Stimulated activated CD4-positive, alpha-beta T cell treated with anti-CD3 and anti-CD28 coated beads, Interleukin-2, amount 100 ng/mL, for 4 hours (primary cell): ENCODE measurements at places on chromosomes 11 and 22.

- no peak for DNase-seq
Observed at GRCh38 chr11:78027759-78028158, 4.7 kb upstream of the KCTD14 start.

DNA sequence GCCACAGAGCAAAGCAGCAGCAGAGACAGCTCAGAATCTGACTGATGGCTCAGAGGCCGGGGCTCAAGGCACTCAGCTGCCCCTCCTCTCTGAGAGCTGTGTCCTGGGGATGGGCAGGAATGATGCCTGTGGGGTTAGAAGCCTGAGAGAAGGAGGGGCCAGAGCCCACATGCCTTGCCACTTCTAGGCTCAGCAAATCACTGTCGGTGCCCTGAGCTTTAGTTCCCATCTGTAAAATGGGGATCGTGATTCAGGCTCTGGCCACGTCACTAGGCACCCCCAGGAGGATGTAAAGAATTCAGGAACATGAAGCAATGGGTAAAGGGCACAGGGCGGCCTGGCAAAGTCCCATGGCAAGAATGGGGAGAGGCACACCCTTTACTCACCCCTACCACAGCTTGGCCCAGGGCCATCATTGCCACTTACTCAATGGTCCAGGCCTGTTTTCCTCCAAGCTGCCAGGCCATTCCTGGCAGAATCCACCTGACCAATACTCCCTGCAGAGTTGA, 3.4 kb upstream of the CDC42EP2 start:
- no peak for DNase-seq

DNA sequence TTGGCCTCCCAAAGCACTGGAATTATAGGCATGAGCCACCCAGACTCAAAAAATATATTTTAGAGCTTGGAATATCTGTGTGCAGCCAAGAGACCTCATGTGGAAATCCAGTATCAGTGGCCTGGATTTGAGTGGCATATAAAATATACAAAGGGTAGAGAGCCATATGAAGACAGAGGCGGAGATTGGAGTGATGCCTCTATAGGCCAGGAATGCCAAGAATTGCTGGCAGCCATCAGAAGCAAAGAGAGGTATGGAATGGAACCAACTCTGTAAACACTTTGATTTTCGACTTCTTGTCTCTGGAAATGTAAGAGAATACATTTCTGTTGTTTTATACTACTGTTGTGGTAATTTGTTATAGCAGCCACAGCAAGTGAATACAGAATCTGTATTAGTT, 123.0 kb downstream of the PLEKHA7 start:
- no peak for DNase-seq

GRCh38 chr22:30943368-30943767, 25.2 kb downstream of the MORC2 start:
- peak; percentile 22 for DNase-seq

GRCh38 chr22:45413368-45414211, at the start of the genes RIBC2 and SMC1B:
Gene RIBC2, plus strand, starts transcription at chr22:45413693. Its CDS starts 194 bp downstream, at chr22:45413887.
Gene SMC1B, minus strand, starts transcription at chr22:45413599. Its CDS starts 32 bp downstream, at chr22:45413567.
- DNase-seq = peak; percentile 77

DNA sequence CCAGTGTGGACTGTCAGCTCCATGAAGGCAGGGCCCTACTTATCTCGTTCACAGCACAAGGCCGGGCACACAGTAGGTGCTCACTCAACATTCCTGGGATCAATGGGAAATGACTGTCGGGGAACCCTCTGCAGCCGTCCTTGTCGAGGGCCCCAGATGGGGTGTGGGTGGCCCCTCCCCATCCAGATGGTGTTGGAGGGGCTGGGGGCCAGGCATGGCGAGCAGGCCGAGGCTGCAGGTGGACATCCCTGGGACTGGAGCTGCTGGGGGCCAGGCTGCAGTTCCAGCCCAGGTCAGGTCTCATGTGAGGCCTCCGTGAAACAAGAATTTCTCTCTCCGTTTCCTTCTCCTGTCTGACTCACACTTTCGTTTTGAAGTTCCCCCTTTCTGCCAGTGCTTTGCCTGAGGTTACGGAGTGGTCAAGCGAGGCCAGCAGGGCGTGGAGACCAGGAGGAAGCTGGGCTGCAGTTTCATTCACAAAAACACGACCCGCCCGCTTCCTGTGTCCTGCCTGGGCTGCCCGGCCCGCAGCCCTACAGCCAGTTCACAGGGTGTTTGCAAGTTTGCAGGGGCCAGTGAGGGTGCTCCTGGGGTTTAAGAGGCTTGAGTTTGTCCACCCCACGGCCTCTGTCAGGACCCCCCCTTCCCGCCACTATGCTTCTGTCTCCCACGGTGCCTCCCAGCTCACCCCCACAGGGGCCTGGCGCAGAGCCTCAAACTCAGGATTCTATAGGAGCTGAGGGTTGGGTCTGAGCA, 4.5 kb downstream of the MYEOV start:
- DNase-seq = no peak

GRCh38 chr22:42371099-42371498, 61.1 kb downstream of the NFAM1 start:
- no peak for DNase-seq

DNA sequence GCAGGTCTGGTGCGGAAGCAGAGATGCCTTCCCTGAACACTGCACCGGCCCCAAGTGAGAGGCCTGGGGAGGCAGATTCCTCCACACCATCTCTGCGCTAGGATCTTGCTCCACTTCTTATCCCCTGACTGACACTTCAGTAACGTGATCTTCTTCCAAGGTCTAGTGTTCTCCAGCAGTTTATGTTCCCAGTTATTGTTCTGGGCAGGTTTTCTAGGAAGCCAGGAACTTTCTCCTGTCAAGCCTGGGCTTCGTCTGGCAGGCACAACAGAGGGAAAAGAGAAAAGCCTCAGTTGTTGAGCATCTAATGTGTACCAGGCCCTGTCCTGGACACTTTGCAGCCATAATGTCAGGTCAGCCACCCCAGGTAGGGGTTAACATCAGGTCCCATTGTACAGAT, 10.5 kb downstream of the CD82 start:
- no peak for DNase-seq

DNA sequence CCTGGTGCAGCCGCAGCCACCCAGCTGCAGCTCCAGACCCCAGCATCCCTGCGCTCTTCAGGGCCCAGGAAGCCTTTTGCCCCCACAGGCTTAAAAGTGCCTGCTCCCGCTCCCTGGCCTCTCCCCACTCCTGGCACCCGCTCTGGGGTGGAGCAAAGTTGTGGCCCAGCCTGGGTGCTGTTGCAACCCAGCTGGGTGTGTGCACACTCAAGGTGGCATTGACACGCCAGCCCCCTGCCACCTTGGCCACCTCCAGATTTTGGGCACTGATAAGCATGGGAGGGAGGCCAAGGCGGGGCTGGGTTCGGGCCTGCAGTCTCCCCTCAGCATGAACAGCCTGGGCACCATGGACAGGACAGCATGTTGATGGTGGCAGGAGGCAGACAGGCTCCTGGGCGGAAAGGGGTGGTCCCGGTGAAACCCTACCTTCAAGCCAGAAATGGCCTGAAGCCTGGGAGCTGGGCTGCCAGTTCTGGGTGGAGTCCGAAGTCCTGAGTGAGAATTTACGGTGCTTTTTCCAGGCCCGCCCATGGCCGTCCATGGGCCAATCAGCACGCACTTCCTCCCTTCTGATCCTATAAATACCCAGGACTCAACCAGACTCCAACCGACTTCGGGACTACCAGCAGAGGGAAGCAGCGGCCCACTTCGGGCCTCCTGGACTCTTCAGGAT, 23.6 kb upstream of the RNASEH2C start:
- no peak for DNase-seq

- DNase-seq = no peak
Observed at GRCh38 chr22:30824096-30824495, 129.4 kb downstream of the OSBP2 start.

- peak; percentile 68 for DNase-seq
Observed at GRCh38 chr11:2271077-2271326, 614 bp upstream of the ASCL2 start.

DNA sequence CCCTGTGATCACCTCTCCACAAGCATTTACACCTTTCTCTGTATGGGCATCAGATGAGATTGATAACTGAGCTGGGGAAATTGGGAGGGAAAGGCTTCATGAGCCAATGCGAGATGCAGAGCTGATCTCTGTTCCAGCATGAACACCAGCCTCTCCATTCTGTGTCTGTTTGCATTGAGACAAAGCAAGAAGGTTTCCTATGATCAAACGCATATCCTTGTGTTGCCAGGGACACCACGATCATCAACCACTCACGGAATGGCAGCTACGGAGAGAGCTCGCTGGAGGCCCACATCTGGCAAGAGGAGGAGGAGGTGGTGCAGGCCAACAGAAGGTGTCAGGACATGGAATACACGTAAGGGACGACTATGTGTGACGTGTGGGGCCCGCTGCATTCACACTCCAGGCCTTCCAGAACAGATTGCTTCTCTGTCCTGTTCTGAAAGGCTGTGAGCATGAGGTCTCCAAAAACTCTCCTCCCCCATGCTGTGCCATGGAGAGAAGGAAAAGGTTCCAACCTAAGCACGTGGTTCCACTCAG, 96.4 kb downstream of the AMOTL1 start:
- no peak for DNase-seq

DNA sequence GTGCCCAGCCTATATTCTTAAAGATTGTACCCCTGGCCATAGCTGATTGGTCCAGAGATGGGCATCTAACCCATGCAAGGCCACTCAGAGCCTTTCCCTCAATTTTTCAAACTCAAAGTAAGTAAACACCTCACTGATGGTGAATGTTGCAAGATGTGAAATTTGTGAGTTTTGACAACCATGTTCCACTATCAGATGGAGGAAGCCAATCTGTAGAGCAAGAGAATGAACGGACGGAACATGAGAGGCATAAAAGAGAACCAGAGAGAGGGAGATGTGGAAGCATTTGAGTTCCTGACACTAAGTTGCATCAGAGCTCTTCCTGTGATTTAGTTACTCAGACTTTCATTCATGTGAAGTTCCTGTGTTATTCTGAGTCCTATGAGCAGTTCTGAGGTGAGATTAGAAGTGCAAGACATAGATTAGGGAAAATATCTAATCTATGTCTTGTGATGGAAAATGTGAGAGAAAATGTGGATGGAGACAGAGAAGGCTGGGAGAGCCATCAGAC, 73.3 kb downstream of the PRSS23 start:
- no peak for DNase-seq

DNA sequence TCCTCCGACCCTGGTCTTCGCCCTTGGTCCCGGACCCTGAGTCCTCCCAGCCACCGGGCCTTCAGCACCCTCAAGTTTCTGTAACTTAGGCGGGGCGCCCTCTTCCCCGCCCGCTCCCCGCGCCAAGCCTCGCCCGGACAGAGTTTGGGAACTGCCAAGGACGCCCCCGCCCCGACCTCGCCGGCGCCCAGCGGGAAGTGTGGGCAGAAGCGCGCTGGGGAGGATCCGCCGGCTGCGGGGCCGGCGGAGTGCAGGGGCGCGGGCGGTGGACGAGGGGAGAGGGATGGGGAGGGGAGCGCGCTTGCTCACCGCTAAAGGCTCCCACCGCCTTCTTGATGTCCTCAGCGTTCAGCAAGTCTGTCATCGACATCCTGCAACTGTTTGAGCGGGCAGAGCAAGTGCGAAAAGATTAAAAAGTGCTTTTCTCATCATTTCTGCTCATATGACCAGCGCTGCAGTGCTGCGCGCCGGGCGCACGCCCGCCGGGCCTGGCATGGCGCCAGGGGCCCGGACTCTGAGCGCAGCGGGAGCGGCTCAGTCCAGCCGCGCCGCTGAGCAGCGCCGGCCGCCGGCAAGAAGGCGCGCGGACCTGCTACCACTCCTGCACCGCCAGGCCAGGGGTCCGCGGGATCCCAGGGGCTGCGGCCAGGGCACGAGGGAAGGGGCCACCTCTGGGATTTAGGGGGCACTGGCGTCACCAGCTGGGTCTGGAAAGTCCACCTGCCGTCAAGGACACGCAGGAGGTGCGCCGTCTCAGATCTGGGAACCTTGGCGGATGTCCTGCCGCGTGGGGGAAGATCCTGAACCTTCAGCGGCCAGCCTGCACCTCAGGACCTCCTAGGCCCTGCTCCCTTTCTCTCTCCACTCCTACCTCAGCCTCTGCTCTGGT, at the start of gene PVALB:
TSS of gene PVALB (minus strand) at position 400 of the 889 bp plus-strand sequence. CDS start at position 370, 30 bp downstream.
- no peak for DNase-seq

DNA sequence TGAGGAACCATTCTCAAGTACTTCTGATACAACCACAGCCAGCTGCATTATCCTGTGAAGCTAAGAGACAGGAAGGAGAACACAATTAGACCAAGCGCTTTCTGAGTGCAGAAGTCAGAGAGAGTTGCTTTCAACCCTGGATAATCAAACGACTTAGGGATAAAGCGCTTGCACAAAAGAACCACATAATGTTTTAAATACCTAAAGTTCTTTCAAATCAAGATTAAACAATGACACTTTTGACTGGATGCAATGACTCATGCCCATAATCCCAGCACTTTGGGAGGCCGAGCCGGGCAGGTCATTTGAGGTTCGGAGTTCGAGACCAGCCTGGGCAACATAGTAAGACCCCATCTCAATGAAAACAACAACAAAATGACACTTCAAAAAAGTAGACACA, 145.1 kb downstream of the SWAP70 start:
- no peak for DNase-seq

- no peak for DNase-seq
Observed at GRCh38 chr11:119496997-119497396, 74.0 kb upstream of the THY1 start.

GRCh38 chr11:45948356-45948755, 25.9 kb downstream of the LARGE2 start:
- DNase-seq = no peak

DNA sequence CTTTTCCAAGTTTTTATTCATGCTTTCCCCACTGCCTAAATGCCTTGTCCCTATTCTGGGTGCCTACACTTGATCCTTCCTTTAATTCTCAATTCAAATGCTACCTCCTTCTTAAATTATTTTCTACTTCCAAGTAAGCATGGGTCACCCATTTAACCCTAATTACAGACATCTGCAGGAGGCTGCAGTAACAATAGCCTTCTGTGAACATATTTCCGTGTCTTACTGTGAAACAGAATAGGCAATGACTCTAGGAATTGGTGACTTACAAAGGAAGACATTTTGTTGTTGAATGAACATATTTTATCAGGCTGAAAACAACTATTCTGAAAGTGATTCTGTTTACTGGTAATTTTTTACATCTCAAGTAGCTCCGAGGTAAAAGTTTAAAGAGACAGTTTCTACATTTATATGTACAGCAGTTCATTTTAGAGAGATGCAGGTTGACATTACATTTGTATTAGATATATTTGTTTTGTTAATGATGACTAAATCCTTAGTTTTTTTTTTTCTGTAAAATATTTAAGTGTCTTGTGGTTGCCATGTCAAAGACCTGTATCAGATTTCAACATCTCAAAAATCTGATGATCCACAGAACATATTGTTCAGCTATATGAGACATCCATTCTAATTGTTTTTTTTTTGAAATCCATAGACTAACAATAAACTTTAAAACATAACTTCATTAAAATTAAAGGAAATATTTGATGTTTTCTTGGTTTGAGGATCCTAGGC, 316.8 kb downstream of the CASP12 start:
- DNase-seq = no peak

DNA sequence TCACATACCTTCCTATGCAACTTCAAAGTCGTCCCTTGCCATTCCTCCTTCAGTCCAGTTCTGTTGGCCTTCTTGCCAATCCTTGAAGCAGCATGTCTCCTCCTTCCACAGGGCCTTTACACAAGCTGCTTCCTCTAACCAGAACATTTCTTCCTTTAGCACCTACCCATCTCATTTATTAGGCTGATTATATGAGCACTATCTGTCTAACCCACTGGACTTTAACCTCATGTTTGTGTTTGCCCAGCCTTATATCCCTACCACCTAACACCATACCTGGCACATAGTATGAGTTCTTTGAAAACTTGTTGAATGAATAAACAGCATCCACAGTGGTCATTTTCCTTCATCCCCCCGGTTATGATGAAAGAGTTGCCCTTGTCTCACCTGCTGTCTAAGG, 154.4 kb downstream of the WNT11 start:
- no peak for DNase-seq

GRCh38 chr11:8671193-8671612, 11.3 kb downstream of the TRIM66 start:
- DNase-seq = no peak
